ENCODE measurements at places on chromosomes 4 and X. TPM values are rescaled to one million over a fixed set of nuclear protein-coding genes. Genes with fewer than 3 reads are reported as not detected.

The TMEM185A gene
- polyA plus RNA-seq: 11.1 TPM

The ANXA3 gene
- 140 TPM for polyA plus RNA-seq

The MAGEA11 gene
- 0.04 TPM for polyA plus RNA-seq

The SMR3B gene
- polyA plus RNA-seq: not detected

The LUZP4 gene
- not detected for polyA plus RNA-seq

The AKAP14 gene
- not detected for polyA plus RNA-seq

The SERTM2 gene
- not detected for polyA plus RNA-seq

The CNGA1 gene
- polyA plus RNA-seq: 3.4 TPM

The IL13RA1 gene
- polyA plus RNA-seq: 32.8 TPM

The PPEF1 gene
- not detected for polyA plus RNA-seq

The ADAMTS3 gene
- polyA plus RNA-seq: 0.14 TPM

The UNC5C gene
- polyA plus RNA-seq: 0.04 TPM

The NPNT gene
- 15.6 TPM for polyA plus RNA-seq

The PUDP gene
- polyA plus RNA-seq: 3.2 TPM

The SOX3 gene
- polyA plus RNA-seq: not detected

The CC2D2A gene
- polyA plus RNA-seq: 4.5 TPM

The TMPRSS11F gene
- polyA plus RNA-seq: 4.3 TPM

The ADGRG2 gene
- 0.14 TPM for polyA plus RNA-seq

The TNIP3 gene
- not detected for polyA plus RNA-seq

The CUL4B gene
- 24.2 TPM for polyA plus RNA-seq

The C4orf17 gene
- polyA plus RNA-seq: 0.01 TPM

The NAA15 gene
- polyA plus RNA-seq: 5.6 TPM

The FRMPD4 gene
- polyA plus RNA-seq: under 0.01 TPM

The EREG gene
- polyA plus RNA-seq: 5.9 TPM

The FAM236B gene
- polyA plus RNA-seq: not detected

The BEX5 gene
- 1.6 TPM for polyA plus RNA-seq

The MTTP gene
- 0.05 TPM for polyA plus RNA-seq

The PAGE5 gene
- not detected for polyA plus RNA-seq

The C4orf51 gene
- not detected for polyA plus RNA-seq

The ITIH6 gene
- polyA plus RNA-seq: not detected

The NDST3 gene
- 0.02 TPM for polyA plus RNA-seq

The RAB9B gene
- 1.0 TPM for polyA plus RNA-seq

The S100P gene
- polyA plus RNA-seq: 290 TPM

The HPSE gene
- 16.7 TPM for polyA plus RNA-seq

The CXorf51A gene
- not detected for polyA plus RNA-seq

The POU3F4 gene
- polyA plus RNA-seq: not detected

The LRIT3 gene
- polyA plus RNA-seq: 0.24 TPM

The FAM149A gene
- polyA plus RNA-seq: 3.2 TPM

The SPANXC gene
- not detected for polyA plus RNA-seq

The TCEAL2 gene
- polyA plus RNA-seq: 1.6 TPM

The SSX4B gene
- polyA plus RNA-seq: not detected

The UGT2A3 gene
- not detected for polyA plus RNA-seq

The SAGE1 gene
- not detected for polyA plus RNA-seq

The MAGEC1 gene
- polyA plus RNA-seq: not detected

The SLIT2 gene
- polyA plus RNA-seq: 0.67 TPM

The SLC25A43 gene
- 26.2 TPM for polyA plus RNA-seq

The TRIM60 gene
- not detected for polyA plus RNA-seq

The SLC26A1 gene
- 0.09 TPM for polyA plus RNA-seq

The SPANXD gene
- polyA plus RNA-seq: not detected

The ANAPC10 gene
- 11.7 TPM for polyA plus RNA-seq

The CABS1 gene
- not detected for polyA plus RNA-seq

The FAM241A gene
- polyA plus RNA-seq: 2.0 TPM

The CENPVL1 gene
- not detected for polyA plus RNA-seq

The SSX3 gene
- not detected for polyA plus RNA-seq

The COX7B2 gene
- polyA plus RNA-seq: not detected

The ARR3 gene
- not detected for polyA plus RNA-seq

Data from esophagus (tissue), 2 donors.